AG10803 (cell line): ENCODE measurements at places on chromosomes 2 and 18.

DNA sequence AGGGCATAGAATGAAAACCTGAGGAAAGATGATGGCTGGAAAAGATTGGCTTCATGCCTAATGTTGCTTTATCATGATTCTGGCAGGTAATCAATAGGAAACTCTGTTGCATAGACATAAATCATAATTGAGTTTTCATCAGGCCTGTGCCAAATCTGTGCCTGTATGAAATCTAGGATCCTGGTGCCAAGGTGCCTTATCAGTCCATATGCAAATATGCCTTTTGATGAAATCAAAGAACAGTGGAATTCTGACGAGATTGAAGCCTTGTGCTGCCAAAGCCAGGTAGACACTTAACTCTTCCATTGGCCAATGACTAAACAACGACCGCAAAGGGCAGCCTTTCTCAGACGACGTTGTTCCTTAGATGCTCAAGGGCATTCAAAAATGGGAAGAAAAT, 170.0 kb upstream of the CRIM1 start:
- no peak for DNase-seq

GRCh38 chr2:30763151-30763660, 44.0 kb downstream of the CAPN13 start:
- DNase-seq, result peak; percentile 67

GRCh38 chr2:188328419-188328818, 36.7 kb downstream of the GULP1 start:
- DNase-seq, result peak; percentile 6

- DNase-seq, result peak; percentile 99
Measured at GRCh38 chr2:234251326-234252271, 201.1 kb downstream of the SPP2 start.

DNA sequence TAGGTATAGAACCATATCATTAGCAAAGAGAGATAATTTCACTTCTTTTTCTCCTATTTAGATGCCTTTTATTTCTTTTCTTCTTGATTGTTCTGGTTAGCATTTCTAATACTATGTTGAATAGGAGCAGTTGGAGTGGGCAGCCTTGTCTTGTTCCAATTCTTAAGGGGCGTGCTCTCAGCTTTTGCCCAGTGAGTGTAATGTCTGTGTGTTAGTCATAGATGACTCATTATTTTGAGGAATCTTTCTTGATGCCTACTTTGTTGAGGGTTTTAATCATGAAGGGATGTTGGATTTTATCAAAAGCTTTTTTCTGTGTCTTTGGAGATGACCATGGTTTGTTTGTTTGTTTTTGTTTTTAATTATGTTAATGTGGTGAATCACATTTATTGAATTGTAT, 1453.1 kb upstream of the SLC39A10 start:
- no peak for DNase-seq

DNA sequence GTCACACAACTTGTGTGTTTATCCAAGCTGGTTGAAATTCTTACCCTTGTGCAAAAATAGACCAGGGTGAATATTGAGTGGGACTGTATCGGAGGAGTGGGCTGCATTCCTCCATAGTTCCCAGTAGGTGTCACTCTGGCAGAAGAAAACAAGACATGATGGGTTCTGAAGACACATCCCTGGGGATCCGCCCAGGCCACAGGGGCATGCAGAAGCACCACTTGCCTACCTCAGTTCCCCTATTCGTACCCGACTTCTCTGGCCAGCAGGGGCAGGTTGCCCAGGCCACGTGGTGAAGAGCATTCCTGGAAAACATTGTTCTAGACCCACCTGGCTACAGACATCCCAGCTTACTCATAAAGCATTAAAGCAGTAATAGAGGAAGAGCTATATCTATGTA, 168.2 kb downstream of the FAM210A start:
- peak; percentile 49 for DNase-seq

GRCh38 chr2:66578054-66578686, 143.2 kb downstream of the MEIS1 start:
- DNase-seq, result peak; percentile 18

DNA sequence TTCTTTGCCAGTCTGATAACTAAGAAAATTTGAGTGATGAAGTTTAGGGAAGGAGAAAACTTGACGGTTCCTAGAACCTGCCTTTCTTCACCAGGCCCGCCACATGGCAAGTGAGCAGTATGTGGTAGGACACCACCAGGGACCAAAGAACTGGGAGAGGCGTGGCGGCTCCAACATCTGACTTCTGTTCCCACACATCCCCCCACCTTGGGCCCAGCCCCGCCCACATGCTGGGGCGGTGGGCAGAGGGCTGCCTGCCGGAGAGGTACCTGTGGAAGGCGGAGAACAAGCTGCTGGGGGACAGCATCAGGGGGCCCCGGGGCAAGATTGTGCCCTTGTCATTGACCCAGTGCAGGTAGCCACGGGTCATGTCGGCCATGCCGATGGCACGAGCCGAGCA, 75.0 kb downstream of the EMILIN2 start:
- no peak for DNase-seq

DNA sequence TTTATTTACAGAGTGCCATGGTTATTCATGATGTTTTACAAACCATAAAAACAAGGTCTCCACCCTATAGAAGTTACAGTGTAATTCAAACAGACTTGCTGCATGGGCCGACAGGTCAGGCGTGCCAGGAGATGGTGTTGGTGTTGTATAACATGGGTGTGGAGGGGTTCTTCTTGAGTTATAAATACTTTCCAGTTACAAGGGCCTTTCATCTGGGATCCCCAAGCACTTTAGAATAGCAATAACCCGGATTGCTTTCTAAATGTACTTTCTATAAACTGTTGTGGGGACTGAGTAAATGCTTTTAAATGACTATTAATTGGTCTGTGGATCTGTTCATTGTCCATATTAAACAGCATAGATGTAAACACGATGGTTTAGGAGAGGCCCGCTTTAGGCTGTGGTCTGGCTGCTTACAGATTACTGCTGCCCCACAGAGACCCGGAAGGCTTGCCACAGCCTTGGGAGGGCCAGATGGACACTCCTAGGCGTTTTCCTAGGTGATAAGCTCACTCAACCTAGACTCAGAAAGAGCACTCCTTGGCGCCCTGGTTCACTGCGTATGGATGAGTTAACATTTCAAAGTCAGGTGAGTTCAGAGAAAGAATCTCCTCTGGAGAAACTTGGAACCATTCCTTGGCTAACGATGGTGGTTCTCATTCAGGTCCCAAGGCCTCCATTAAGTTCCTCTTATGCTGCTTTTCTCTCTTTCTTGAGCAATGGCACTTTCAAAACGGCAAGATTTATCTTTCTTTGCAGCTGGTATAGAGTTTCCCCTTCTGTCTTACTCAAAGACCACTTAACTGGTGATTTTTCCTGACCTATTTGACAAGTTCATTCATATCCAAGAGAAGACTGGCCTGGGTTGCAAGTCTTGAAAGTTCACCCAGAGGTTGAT, 3.6 kb upstream of the KIAA2012 start:
- peak; percentile 8 for DNase-seq

DNA sequence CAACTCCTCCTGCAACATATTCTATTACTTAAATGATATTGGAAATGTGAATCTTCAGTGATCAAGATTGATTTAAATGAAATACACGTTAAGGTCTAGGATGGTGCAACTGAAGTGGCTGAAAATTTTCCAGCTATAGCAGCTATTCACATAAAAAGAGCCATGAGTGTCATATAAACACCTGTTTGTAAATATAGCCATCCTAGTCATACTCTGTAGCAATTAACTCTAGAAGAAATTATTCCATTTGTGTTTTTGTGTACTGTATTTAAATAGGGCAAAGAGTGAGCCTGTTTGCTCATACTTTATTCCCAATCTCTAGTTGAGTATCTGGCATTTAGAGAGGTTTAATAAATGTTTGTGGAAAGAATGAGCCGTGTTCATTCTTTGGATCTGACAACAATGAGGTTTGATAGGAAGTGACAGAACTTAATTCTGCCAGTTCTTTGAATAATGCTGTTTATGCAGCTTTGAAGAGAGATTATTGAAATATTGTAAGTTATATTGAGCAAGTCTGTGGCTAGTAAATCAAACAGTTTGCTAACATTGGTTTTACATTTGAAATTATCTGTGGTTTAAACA, 49.7 kb downstream of the BABAM2 start:
- no peak for DNase-seq

DNA sequence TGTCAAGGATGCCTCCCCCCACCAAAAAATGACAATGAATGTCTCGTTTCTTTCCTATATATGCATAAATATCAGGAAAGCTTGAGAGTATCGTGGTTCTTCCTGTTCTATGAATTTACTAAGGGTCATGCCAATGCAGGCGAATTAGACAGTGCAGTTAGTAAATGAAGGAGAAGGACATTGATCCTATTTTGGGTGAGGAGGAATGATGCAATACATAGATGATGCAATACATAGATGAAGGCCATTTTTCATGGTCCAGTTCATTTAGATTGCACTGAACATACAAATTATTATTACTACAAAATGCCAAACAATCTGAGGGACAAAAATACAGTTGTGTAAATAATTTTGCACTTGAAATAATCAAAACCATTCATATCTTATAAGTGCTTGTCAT, 1265.0 kb downstream of the LRP1B start:
- no peak for DNase-seq

GRCh38 chr2:110677530-110678456, at the start of gene BUB1:
Gene BUB1, minus strand, starts transcription at chr2:110678063. Its CDS starts 68 bp downstream, at chr2:110677995.
- peak; percentile 96 for DNase-seq

GRCh38 chr2:116718451-116718850, 1096.0 kb upstream of the DDX18 start:
- no peak for DNase-seq

DNA sequence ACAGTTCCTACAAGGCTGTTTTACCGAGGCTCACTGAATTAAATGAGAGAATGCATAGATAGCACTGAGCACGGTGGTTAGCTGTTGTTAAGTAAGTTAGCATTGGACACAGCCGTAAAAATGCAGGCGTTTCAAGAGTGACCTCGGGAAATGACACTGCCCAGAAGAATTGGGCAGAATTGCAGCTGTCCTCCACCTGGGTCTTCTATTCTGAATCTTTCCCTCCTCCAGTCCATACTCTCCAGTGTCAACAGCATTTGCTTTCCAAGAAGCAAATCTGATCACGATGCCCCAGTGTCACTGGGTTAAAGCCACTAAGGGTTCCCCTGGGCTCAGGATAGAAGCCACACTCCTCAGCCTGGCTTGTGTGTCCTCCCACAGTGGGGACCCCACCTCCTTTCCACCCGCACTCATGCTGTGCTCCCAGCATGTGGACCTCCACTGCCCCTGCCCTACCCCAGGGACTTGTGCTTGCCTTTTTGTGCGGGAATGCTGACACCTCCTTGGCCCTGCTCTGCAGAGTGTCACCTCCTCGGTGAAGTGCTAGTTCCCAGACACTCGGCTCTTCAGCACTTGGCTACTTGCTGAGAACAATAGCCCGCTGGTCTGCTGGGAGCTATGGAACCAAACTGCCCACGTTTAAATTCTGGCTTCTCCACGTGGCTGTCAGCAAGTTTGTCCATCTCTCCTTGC, 135.0 kb downstream of the ANTXR1 start:
- no peak for DNase-seq

- no peak for DNase-seq
Measured at GRCh38 chr2:68762665-68763064, 28.1 kb downstream of the ARHGAP25 start.

- peak; percentile 6 for DNase-seq
Measured at GRCh38 chr2:32680942-32681341, 53.1 kb downstream of the TTC27 start.

DNA sequence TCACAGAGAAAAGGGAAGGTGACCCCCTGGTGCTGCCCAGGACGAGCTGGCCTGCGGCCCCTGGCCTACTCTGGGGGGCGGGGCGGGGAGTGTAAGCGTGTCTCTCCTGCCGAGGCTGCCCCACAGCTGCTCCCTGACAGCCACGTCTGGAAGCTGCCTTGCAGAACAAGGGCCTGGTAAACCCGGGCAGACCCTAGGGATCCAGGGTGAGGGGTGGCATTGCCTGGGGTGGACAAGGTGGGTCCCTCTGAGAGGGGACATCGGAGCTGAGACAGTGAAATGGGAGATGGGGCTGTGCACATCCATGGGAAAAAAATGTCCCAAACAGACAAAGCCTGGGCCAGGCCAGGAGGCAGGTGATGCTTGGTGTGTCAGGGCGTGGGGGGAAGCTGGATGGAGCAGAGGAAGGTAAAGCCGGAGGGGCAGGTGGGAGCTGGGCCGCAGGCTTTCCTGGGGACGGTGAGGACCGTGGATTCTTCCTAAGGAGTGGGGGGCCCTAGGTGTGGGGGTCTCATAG, 66.0 kb upstream of the HDAC4 start:
- no peak for DNase-seq

- peak; percentile 14 for DNase-seq
Measured at GRCh38 chr18:7456376-7456775, 110.7 kb upstream of the PTPRM start.

DNA sequence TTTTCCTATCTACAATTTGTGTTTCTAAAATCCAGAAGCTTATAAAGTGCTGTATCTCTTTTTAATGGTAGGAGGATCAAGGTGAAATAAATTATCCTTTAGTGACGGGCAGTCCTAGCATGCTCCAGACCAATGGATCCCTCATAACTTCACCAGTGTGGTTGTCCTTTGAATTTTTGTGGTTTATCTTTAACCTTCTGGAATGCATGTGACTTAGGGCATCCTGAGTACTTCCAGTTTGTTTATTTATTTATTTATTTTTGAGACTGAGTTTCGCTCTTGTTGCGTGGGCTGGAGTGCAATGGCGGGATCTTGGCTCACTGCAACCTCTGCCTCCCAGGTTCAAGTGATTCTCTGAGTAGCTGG, 40.4 kb downstream of the NUP35 start:
- peak; percentile 28 for DNase-seq

GRCh38 chr2:174492963-174493431, 6.2 kb upstream of the GPR155 start:
- no peak for DNase-seq

- DNase-seq, result no peak
Measured at GRCh38 chr18:21843341-21843740, 102.7 kb downstream of the MIB1 start.

- no peak for DNase-seq
Measured at GRCh38 chr18:11676867-11677266, 12.2 kb upstream of the GNAL start.

DNA sequence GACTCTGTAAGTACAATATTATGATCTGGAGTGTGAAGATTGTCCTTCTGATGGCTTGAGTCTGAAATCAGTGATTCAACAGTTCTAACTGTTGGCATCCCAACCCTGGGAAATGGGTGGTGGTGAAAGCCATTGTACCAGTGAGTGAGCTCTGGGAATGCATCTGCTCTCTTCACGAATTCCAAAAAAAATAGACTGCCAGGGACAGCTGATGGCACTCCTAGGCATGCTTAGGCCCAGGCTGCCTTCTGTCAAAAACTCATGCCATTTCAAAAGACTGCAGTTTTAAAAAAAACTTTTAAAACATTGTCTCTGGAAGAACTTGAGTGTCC, 20.3 kb downstream of the OXER1 start:
- DNase-seq, result no peak

DNA sequence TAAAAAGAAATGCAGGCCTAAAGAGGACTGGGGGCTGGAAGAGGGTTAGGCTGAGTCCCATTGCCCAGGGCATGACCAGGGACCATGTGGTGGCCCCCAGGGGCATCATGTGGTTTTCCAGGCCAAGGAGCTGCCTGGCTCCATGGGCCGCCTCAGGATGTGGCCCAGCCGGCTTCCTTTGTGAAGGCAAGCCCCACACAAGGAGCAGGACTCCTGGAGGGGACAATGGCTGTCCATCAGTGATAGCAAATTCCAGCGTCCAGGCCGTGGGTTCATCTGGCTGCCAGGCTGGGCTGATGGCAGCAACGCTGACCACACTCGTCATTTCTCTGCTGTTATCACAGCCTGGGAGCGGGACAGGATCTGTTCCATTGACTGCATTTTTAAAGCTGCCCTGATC, 82.5 kb downstream of the GBX2 start:
- no peak for DNase-seq

- no peak for DNase-seq
Measured at GRCh38 chr2:191115804-191116203, 35.0 kb downstream of the STAT4 start.
